Putamen (tissue), 1 donor: ENCODE measurements at places on chromosomes 13 and 19.

DNA sequence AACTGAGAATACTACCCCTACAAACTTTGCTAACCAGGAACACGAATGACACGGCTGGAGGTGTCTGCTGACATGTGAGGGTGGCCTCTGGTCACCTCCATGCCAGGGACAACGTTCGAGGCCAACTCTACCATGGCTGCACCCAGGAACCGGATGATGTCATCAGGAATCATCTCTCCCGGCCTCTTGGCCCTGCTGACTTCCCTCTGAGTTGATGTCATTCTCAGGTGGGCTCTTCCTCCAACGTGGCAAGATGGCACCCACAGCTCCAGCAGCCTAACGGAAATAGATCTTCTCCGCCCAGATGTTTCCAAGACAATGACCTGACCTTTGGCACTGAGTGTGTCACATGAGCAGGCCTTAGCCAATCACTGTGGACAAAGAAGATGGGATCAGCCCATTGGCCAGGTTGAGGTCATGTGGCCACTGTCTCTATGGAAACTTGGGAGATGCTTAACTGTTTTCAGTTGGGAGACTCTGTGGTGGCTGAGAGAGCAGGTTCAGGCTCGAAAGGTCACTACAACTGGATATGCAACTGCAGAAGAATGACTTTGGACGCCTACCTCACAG, 15.0 kb downstream of the MBD3L2B start:
- DNase-seq, result no peak

- DNase-seq, result no peak
Observed at GRCh38 chr13:106284358-106284757, 251.1 kb downstream of the EFNB2 start.

GRCh38 chr13:110520431-110521295, 40.9 kb downstream of the RAB20 start:
- DNase-seq, result peak; percentile 72

DNA sequence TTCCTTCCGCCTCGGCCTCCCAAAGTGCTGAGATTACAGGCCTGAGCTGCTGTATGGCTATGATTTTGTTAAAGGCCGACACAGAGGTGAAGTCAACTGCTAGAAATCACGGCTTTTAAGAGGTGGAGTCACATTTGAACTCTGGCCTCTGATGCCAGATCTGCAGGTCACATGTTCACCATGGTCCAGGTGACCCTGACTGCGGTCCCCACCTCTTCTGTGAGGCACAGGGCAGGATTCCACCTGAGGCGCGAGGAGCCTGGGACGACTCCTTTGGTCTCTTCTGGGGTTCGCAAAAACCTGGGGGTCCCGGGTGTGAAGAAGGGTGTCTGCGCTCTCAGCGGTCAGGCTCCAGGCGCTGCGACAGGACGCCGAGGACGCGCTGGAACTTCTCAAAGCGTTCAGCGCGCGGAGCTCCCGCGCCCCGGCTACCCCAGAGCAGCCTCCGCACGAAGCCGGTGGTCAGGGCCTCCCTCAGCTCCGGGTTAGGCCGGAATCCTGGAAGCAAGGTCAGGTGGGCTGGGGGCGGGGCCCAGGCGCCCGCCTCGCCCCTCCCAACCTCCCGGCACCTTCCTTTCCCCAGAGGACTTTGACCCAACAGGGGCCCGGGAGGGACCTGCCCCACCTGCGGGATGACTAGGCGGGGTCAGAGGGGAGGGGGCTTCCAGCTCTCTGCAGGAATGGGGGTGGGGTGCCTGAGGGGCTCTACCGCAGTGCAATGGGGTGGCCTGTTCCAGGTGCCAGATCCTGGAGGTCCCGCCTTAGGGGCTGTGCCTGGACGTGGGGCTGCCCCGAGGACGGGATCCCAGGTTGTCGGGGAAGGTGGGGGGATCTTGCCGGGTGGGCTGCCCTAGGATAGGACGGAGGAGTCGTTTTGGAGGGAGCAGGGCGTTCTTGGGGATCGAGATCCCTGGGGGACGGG, 13.0 kb downstream of the TRIP10 start:
- no peak for DNase-seq

DNA sequence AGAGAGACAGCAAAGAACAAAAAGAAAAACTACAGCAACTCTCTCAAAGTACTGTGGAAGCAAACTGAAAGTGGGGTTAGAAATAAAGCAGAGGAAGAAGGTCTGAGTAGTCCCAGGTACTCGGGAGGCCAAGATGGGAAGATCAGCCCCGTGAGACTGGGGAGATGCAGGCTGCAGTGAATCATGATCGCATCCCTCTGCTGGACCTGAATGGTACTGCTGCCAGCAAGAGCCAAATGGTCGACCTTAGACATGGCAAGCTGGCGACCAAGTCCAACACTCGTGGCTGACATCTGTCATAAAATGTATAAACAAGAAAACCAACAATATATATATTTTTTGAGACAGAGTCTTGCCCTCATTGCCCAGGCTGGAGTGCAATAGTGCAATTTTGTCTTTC, 33.7 kb upstream of the ZNF724 start:
- DNase-seq, result no peak

DNA sequence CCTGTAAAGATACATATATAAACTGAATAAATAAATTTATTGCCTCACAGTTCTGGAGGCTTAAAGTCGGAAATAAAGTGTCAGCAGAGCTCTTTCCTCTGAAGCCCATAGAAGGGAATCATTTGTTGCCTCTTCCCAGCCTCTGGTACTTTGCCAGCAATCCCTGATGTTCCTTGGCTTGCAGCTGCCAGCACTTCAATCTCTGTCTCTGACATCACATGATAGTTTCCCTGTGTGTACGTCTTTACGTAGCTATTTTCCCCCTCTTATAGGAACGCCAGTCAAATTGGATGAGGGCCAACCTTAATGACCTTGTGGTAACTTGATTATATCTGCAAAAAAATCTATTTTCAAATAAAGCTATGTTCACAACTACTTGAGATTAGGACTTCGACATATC, 250.9 kb downstream of the LIG4 start:
- no peak for DNase-seq

GRCh38 chr13:45807520-45808099, 43.9 kb downstream of the SIAH3 start:
- DNase-seq, result peak; percentile 33

DNA sequence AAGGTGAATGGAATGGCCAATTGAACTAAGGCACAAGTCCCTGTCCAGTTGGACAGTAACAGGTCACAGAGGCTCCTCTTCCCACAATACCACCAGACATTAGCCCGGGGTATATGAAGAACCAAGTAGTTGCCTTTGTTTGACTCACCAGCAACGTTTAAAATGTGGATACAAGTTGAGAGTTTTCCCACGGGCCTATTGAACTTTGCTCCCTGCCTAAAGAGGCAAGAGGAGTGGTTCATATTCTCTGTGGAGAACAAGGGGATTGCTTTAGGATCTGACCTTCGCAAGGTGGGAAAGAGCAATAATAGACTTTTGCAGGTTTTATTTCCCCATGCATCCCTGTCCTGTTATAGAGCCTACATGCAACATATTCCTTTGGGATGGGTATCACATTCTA, 177.2 kb downstream of the POU4F1 start:
- no peak for DNase-seq

GRCh38 chr13:26872525-26873385, 112.2 kb upstream of the GPR12 start:
- peak; percentile 55 for DNase-seq

GRCh38 chr13:41603917-41604316, 146.6 kb downstream of the RGCC start:
- no peak for DNase-seq

GRCh38 chr13:36998624-36999041, 507 bp downstream of the ALG5 start:
- DNase-seq, result peak; percentile 29

GRCh38 chr13:110565296-110565695, 3.8 kb upstream of the RAB20 start:
- no peak for DNase-seq

GRCh38 chr13:95246292-95247082, 54.8 kb downstream of the ABCC4 start:
- DNase-seq, result no peak

GRCh38 chr19:45955905-45956608, 17.6 kb downstream of the NOVA2 start:
- DNase-seq, result peak; percentile 92

DNA sequence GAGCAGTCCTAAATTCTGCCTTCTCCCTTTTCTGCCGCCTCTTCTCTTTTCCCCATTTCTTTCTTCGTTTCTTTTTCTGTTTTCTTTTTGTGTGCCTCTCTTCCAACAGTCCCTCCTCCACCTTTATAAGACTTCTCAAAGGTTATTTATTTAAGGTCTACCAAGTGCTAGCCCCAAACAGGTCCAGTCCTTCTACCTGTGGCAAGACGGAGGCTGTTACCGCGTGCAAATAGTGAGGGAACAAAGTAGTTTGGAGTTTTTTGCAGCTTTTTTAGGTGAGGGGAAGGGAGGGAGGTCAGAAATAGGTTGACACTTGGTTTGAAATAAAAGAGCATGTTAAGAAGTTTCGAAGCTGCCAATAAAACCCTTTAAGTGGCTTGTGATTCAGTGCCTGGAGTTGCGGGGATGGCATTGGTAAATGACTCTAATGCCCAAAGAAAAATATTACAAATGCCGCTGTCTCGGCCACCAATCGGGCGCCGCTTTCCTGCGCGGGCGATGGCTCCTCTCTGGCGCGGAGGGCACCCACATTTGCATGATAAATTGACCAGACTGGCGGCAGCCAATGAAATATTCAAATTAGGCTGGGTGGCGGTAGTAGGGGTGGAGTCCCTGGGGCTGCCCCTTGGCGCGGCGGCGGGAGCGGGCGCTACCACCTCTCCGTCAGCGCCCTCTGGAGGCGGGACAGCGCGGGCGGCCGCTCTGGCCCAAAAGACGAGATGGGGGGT, 7.5 kb upstream of the TSHZ3 start:
- no peak for DNase-seq

DNA sequence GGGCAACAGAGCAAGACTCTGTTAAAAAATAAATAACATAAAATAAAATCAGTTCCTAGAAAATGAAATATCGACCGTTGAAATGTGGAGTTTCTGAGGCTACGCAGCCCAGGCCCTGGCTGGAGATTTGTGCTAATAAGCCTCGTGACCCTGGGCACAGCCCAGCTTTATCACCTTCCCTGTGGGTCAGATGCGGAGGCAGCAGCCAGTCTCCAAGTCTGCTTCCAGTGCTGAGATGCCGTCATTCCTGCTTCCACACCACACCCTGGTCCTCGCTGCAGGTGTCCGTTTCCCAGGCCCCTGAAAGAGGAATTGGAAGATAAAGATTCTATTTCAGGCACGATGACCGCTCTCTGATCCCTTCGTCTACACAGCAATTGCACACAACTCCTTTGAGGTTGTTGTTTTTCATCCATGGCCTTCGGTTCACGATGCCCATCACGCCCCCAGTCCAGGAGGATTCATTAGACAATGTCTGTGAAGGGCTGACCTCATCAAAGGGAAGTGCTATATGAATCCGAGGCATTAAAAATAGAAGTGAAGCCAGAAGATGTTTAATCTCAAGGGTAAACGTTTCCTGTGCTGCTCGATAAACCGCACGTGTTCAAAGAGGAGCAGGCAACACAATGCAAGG, 48.3 kb upstream of the ATP11A start:
- no peak for DNase-seq

GRCh38 chr13:52399708-52400107, 6.3 kb downstream of the THSD1 start:
- DNase-seq, result no peak

- no peak for DNase-seq
Observed at GRCh38 chr19:45140533-45140932, 20.2 kb downstream of the NKPD1 start.

DNA sequence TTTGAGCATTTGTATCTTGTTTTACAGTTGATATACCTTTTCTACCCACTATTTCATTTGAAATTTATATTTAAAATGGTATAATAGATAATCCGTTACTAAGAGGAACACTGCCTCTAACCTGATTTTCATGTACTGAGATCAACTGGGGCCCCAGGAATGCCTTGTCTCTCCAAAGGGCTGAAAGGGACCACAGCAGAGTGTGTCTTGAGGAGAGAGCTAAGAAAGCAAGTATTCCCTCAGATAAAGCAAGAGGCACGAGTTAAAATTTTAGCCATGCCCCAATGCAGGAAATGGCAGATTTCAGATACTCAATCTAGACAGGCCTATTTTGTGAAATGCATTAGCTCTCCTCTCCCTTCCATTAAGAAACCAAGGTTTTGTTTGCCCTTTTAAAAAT, 10.7 kb downstream of the UQCRFS1 start:
- no peak for DNase-seq

DNA sequence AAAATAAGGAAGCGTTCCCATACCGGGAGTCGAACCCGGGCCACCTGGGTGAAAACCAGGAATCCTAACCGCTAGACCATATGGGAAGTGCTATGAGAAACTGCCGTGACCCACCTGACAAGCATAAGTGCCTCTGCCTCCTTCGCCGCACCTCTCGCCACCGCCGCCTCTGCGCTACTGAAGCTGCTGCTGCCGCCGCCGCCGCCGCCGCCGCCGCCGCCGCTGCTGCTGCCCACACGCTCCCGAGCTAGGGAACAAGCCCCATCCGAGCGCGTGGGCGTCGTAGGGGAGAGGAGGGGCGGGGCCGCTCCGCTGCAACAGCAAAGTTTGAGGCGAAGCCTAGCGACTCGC, 610 bp upstream of the WBP4 start:
- DNase-seq, result peak; percentile 86

DNA sequence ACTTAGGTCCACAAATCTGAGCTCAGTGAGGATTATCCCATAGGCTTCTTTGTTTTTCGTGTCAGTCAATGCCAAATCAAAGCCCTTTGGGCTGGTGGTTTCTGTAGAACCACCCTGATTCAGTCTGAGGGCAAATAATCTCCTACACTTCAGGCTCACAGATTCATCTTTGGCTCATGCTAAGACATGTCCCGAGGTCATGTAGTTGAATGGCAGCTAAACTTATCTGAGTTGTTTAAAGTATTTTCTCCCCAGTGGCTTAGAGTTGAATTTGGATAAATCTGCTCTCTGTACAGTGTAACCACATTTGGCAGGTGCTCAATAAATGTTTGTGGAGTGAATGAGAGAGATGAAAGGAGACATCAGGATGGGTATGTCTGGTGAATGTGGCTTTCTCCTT, 13.1 kb upstream of the SLC25A42 start:
- DNase-seq, result no peak

- no peak for DNase-seq
Observed at GRCh38 chr19:34341935-34342680, 22.9 kb upstream of the GPI start.

DNA sequence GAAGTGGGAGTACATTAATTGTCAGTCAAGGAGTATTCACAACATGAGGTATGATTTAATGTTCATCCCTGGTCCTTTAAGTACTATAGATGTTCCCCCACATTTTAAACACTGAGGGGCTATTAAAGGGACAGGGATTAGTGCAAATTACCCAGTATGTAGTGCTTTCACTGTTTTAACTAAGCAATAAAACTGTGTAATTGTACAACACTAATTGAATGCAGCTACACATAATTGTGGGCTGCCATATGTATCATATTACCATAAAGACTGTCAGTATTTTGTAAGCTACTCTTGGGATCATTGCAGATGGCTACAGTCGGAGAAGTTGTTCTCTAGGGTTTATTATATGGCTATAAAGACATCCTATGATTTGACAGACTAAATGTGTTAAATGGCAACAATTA, 316.6 kb downstream of the DCLK1 start:
- DNase-seq, result no peak

GRCh38 chr19:17348700-17349099, 11.3 kb downstream of the GTPBP3 start:
- no peak for DNase-seq
